Mesenteric fat pad (tissue), 1 donor: ENCODE measurements at places on chromosomes 6 and 20. TPM values are rescaled to one million over a fixed set of nuclear protein-coding genes. Genes with fewer than 3 reads are reported as not detected.

DNA sequence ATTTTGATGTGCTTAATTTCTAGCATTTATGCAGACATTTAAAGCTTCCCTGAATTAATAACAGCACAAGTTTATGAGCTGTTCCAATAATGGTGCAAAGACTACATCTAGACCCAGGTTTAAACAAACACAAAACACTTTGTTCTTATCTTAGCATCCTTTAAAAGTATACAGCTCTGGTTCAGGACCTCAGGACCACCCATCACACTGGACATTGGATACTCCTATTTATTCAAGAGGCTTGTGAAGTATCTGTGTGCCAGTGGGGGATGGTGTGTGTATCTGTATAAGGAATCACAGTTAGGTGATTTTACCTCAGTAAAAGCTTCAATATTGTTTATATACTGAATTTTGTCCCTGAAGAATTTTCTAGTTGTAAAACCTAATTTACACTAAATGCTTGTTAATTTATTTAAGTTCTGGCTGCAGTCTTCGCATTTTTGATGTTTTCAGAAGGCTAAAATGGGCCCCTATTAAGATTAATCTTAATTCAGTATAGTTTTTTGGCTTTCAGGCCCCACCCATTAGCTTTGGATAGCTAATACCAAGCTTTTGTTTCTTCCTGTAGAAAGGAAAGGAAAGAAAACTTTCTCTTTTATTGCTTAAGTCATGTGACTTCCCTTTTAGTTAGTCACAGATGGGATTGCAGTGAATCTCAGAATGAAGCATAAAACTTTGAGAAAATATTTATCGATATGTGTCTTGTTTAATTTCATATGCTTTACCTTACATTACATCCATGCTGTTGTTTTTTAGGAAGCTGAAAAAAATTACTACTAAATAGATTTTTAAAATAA is 13.1 kb downstream of the LIN28B start:
- no peak for DNase-seq

ABRACL gene
- 23.8 TPM for total RNA-seq

- no peak for DNase-seq
These were observed 44.4 kb downstream of the CDS2 start for GRCh38 chr20:5171064-5171789.

TXLNB gene
- 0.61 TPM for total RNA-seq

GRCh38 chr6:111552241-111552744 is 53.4 kb downstream of the TRAF3IP2 start:
- no peak for DNase-seq

DNA sequence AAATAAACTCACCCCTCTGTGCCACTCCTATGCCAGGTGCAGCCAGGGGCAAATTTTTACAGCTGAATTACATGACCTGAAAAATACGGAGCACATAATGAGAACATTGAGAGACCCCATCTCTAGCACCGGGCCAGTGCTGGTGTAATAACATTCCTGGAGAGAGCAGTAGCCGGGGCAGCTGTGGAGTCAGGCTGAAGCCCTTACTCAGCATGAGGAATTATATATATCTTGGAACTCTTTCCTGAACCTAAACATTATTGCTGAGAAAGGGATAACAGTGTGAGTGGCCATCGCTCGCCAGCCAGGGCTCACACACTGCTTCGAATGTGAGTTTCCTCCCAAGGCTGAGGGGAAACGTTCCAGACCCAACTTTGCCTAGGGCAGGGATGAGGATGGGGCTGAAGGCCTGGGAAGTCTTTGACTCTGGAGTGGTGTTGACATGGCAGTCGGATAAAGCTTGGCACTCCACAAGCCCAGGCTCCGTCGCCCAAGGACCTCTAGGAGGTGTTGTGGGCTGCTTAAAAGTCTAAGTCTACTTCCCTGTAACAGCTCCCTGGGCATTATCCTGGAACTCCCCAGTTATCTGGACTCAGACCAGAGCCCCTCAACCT is 269.8 kb downstream of the CDC5L start:
- DNase-seq = no peak

ULBP3 gene
- total RNA-seq = 3.0 TPM

- DNase-seq = no peak
These were observed 5.8 kb downstream of the GATA5 start for GRCh38 chr20:62470001-62470400.

- no peak for DNase-seq
These were observed 569.1 kb upstream of the ID4 start for GRCh38 chr6:19268117-19268516.

DNA sequence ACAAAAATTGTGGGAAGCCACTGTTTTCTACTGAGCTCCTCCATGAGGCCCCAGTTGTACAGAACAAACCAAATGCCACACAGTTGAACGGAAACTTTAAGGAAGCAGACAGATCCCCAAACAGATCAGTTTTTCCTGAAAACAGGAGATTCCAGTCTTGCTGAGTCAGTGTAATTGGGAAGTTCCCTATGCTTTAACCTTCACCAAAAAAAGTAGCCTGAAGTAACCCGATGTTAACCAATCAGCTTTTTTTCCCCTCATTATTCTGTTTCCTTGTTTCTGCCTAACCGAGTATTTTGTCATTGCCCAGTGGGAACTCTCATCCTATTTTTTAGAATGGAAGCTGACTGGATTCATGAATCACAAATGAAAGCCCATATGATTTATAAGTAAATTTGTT is 36.7 kb downstream of the MARCKS start:
- DNase-seq = no peak

DNA sequence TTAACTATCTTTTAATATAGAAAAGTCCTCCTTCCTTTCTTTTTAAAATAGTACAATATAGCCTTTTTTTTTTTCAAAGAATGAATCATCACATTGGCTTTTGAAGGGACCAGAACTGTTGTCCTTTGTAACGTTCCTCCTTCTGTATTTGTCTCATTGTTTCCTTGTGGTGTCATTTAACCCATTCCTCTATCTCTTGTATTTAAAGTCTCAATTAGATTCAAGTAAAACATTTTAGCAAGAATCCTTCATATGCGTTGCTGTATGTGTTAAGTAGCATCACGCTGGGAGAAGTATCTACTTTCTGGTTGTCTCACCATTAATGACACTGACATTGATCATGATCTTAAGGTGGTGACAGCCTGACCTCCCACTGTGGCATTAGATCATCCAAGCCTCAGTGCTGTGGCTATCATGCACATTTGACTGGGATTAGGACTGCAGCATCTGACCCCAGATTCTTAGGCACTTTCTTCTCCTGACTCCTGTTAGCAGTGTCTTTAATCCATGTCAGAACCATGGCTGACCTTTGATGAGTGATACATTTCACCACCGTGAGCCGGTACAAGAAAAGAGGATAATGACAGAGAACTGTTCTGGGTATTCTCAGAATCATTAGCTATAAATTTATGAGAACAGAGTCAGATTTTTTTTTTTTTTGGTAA is 67.5 kb upstream of the TFB1M start:
- DNase-seq = no peak

DNA sequence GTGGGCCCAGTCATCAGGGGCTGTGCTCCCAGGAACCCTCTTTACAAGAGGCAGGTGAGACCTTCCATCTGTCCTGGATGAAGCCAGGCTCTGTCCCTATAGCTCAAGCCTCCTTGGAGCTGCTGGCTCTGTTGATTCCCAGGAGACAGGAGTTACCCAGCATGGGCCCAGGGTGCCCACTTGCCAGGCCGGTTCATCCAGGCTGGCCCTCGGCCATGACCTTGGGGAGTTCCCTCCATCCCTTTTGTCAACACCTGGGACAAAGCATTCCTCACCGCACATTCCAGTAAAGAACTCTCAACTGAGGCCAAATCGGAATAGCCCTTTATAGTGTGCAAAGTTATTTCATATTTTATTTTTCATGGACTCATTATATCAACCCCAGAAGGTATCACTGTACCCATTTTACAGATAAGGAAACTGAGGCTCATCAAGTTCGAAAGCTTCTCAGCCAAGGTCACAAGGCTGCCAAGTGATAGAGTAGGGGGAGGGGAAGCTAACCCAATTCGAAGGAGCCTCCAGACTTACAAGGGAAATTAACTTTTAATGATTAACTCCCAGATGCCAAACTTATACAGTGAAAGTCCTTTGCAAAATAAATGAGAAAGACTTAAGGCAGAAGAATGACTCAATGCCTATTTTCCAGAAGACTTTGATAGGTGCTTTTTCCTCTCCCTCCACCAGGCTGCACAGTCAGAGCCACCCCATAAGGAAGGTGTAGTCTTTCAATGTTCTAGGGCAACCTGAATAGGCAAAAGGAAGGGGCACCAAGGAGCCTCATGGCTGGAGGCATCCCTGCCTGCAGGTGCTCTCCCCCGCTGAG is 18.5 kb downstream of the SDC4 start:
- DNase-seq = no peak

SAPCD1 gene
- 2.0 TPM for total RNA-seq
